Suppressor macrophage treated with lipopolysaccharide for 1 hour (primary cell): ENCODE measurements at places on chromosomes 7 and 10.

DNA sequence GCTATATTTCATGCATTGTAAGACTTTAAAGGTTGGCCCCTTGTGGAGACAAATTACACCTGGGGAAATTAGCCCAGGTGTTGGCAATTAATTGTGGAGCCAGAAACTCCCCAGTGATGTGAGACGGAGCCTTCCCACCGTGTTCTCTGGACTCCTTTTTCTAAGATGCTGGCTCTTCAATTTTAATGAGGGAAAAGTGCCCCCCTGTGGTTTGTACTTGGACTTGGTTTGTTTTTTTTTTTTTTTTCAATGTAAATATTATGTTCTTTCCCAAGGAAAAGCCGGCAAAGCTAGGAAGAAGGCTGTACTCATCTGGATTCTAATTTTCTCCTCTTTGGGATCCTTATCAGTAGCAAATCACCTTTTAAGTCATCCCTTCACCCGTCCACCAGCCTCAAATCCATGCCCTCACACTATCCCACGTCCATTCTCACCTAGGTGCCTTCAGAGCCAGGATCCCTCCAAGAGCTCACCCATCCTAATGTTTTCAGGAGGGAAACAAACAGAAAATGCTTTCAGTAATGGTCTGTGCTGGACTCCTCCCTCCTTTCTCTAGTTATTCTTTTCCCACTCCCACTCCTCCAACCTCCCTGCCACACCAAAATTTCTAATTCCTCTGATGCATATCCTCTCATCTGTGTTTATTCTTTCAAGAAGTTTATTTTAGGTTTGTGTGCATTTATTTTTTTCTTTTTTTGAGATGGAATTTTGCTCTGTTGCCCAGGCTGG is 20.4 kb upstream of the ST8SIA6 start:
- no peak for DNase-seq

GRCh38 chr7:111104710-111105109 is 13.8 kb downstream of the LRRN3 start:
- DNase-seq: no peak

- DNase-seq: no peak
These were observed 68.0 kb downstream of the HHEX start for GRCh38 chr10:92757711-92758104.

DNA sequence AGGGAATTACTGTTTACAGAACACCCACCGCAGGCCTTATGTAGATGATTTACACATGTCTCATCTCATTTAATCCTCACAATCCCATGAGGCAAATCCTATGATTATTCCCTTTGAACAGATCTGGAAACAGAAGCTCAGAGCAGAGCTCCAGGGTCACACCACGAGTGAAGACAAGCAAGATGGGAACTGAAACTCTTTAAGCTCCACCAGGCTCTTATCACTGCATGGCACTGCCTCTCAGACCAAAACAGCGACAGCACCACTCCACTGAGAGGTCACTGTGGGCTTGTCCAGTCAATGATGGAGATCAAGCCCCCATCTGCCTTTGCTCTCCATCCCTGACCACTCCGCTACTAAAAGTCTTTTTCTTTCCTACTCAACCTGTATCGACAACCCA is 5.9 kb downstream of the GRID1 start:
- no peak for DNase-seq

- no peak for DNase-seq
These were observed 6.0 kb downstream of the MEOX2 start for GRCh38 chr7:15680446-15680845.

GRCh38 chr10:106661133-106661766 is 503.3 kb downstream of the SORCS1 start:
- DNase-seq: no peak

GRCh38 chr10:19451356-19451755 is 364.9 kb upstream of the PLXDC2 start:
- DNase-seq: no peak

GRCh38 chr7:157058701-157059100 is 48.2 kb upstream of the MNX1 start:
- no peak for DNase-seq

GRCh38 chr10:69055241-69055640 is 32.7 kb upstream of the SRGN start:
- no peak for DNase-seq

GRCh38 chr7:112791465-112792168 is 1.4 kb upstream of the TMEM168 start:
- DNase-seq: no peak

DNA sequence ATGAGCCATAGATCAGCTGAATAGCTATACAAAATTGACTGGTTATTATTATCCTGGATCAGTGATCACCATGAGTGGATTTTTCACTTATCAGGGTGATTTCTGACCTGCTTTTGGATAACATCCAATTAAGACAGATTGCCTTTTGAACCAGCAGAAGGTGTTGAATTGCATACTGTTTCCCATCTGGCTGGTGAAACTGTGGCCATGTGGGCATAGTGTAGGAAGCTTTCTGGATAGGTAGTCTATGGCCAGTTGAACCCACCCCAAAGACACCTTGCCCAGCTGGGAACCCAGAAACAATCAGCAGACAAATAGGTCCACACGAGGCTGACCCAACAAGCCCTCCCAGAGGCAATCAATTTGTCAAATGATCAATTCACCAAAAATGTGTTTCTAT is 29.3 kb downstream of the DNAJC12 start:
- no peak for DNase-seq

- peak; percentile 79 for DNase-seq
These were observed 250.2 kb downstream of the ELFN1 start for GRCh38 chr7:1920266-1920681.

DNA sequence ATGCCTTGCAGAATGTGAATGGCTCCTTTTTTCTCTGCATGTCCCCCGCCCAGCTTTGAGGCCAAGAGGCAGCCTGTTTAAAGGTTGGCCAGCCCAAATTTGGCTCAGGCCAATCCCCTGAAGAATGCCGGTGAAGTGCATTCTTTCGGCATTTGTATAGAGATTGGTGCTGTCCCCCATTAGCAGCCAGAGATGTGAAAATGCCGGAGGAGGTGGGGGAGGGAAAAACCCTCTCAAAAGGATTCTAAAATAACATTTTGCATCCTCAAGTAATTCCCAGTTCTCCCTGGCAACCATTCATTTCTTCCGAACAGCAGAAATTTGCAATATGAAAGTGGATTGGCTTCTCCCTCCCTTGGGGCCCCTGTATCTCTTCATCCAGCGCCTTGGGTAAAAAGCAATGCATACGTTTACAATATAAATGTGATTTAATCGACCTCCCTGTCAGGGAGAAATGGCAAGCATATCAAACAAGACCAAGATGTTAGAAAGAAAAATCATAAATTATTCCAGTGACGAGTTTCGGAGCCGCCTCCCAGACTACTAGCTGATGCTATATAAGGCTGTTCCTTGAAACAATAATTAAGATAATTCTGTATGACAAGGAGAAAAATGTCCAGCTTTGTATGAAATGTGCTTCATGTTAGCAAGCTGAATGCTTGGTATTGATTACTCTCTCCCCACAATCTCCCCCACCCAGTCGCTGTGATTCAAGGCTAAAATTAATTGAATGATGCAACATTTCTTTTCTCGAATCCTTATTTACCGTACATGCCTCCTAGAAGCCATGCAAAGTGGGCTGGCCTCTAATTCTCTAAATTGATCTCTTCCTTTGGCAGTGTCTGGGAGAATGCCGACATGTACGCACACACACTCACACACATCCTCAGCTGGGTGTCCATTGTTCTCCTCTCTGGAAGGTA is 323.7 kb downstream of the RPS24 start:
- DNase-seq: no peak

- no peak for DNase-seq
These were observed 8.5 kb upstream of the CSTF2T start for GRCh38 chr10:51707821-51708424.
